ENCODE measurements at places on chromosomes 16 and 17. TPM values are rescaled to one million over a fixed set of nuclear protein-coding genes. Genes with fewer than 3 reads are reported as not detected.

DNA sequence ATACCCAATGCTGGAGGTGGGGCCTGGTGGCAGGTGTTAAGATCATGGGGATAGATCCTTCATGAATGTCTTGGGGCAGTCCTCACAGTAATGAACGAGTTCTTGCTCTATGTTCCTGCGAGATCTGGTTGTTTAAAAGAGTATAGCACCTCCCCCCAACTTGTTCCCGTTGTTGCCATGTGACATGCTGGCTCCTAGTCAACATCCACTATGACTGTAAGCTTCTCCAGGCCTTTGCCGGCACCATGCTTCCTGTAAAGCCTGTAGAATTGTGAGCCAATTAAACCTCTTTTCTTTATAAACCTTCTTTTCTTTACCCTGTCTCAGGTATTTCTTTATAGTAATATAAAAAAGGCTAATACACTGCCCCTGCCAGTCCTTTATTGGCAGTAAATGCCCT is 33.3 kb downstream of the RANBP10 start:
- no peaks in the 10 kb centered on the region for H3K27me3 ChIP-seq
- peaks cover 53% of the 10 kb centered on the region for H3K4me1 ChIP-seq
- peak; percentile 86 for DNase-seq
- H3K36me3 ChIP-seq, result no peaks in the 10 kb centered on the region
- no peak overlapping the region for H3K4me3 ChIP-seq
- peak overlapping the region; percentile 72 for H3K27ac ChIP-seq

DNA sequence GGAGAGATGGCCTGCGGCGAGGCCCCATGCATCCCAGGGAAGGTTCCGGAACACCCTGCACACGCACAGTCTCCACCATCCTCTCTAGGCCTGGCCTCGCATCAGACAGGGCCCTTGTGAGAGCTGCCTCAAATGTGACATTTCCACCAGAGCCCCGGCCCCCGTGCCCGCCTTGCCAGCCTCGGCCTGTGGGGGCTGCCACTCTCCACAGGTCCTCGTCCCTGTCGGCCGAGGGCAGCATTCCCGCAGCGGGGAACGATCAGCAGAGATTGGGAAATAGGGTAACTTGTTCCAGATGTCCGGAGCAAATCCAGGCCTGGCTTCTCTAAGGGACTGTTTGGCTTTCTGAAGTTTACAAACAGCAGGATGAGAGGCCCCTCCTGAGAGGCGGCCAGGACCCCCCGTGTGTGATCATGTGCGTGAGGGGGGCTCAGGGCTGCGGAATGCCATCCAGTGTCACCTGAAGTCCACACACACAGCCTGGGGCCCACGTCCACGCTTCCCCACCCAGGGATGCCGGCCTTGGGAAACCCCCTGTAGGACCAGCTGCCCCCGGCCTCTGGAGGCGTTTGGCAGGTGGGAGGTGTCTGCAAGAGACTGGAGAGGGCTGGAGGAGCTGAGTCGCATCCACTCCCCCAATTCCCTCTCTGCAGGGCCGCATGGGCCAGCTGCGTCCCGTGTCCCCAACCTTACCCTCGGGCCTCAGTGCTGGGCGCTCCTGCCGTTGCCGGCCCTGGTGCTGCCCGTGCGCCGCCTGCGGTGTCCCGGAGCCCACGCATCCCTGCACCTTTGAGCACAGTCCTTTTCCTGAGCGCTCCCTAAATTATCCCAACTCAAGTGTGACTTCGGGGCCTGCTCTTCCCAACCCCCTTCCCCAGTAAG is 70.4 kb downstream of the ZDHHC7 start:
- H3K4me3 ChIP-seq, result no peak overlapping the region
- no peak for DNase-seq
- no peaks in the 10 kb centered on the region for H3K36me3 ChIP-seq
- peaks cover 4% of the 10 kb centered on the region for H3K4me1 ChIP-seq

Gene TBC1D3
- 1.9 TPM for total RNA-seq

DNA sequence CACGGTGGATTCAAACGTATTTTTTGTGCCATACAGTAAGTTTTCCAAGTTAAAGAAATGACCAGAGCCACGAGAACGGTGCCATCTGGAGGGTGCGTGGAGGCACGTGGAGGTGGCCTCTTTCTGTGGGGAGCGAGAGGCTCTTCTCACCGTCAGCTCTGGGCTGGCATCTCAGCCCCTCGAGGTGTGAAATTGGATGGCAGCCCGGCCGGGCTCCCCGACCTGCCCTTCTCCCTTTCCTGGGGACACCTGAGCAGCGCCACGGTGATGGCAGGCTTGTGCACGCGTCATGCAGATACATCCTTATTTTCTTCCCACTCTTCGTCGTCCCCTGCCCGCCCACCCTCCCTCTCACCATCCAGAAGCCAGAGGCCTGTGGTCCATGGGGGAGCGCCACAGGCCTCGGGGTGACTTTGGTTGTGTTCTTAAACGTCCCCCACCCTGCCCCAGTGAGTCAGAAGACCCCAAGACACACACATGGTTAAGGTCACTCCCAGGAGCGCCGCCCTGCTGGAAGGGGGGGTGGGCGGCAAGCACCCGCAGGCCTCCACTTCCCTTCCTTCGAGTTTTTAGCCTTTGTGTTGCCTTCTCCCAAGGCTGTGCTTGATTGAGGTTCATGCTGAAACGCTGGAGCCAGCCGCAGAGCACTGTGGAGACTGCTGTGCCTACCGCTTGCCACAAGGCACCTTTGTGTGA is 109.4 kb downstream of the BANP start:
- H3K4me1 ChIP-seq, result no peaks in the 10 kb centered on the region
- no peak overlapping the region for H3K4me3 ChIP-seq
- H3K36me3 ChIP-seq, result no peaks in the 10 kb centered on the region
- DNase-seq, result no peak

DNA sequence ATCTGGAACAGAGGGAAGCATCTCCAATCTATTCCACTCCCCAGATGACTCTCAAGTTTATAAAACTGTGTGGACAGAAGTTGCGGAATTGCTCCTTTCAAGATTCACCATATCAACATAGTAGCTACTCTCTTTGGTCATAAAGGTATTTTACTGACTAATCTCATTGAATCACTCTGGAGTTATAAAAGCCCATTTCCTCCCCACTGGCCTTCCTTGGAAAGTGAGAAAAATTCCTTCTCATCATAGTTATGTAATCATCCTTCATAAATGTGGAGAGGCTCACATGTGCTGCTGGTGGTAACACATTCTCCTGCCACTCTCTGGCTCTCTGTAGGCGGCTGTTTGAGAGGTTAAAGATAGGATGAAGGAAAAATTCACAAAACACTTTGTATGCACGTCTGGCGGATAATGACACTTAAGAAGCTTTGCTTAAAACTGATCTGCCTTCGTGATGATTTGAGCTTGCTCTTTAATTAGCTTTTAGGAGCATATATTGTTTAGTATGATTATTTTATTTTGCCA is 1034.0 kb upstream of the EEF2KMT start:
- H3K36me3 ChIP-seq, result no peaks in the 10 kb centered on the region
- H3K27me3 ChIP-seq, result no peaks in the 10 kb centered on the region
- no peak for DNase-seq
- H3K27ac ChIP-seq, result no peak overlapping the region
- H3K4me3 ChIP-seq, result no peak overlapping the region

DNA sequence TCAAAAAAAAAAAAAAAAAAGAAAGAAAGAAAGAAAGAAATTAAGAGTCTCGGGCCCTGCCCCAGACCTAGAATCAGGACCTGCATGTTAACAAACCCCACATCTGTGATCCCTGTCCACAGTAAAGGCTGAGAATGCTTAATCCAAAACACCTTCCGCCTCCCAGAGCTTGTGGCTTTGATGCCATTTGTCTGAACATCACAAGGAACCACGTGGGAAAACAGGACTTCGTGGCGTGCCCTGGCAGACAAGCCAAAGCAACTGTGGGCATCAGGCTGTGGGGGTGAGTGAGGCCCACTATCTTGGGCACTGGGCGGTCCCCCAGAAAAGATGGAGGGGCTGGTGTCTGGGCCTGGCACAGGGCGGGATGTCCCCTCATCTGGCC is 173.4 kb upstream of the CIBAR2 start:
- H3K27me3 ChIP-seq, result no peaks in the 10 kb centered on the region
- no peak overlapping the region for H3K27ac ChIP-seq
- H3K36me3 ChIP-seq, result no peaks in the 10 kb centered on the region
- no peaks in the 10 kb centered on the region for H3K4me1 ChIP-seq

Gene SLC47A1
- 0.90 TPM for total RNA-seq

Gene POLR3E
- 42.8 TPM for total RNA-seq

DNA sequence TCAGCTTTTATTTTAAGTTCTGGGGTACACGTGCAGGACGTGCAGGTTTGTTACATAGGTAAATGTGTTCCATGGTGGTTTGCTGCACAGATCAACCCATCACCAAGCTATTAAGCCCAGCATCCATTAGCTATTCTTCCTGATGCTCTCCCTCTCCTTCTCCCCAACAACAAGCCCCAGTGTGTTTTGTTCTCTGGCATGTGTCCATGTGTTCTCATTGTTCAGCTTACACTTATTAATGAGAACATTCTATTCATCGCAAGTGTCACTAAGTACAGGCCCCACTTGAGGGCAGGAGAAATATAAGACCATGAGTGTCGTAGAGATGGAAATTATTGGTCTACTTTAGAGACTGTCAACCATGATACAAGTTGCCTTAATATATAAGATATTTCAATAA is 615.1 kb downstream of the CDH8 start:
- no peak overlapping the region for H3K27ac ChIP-seq
- H3K4me1 ChIP-seq, result no peaks in the 10 kb centered on the region
- no peak for DNase-seq
- no peaks in the 10 kb centered on the region for H3K36me3 ChIP-seq
- H3K4me3 ChIP-seq, result no peak overlapping the region

Gene CTF1
- total RNA-seq, result 1.5 TPM

DNA sequence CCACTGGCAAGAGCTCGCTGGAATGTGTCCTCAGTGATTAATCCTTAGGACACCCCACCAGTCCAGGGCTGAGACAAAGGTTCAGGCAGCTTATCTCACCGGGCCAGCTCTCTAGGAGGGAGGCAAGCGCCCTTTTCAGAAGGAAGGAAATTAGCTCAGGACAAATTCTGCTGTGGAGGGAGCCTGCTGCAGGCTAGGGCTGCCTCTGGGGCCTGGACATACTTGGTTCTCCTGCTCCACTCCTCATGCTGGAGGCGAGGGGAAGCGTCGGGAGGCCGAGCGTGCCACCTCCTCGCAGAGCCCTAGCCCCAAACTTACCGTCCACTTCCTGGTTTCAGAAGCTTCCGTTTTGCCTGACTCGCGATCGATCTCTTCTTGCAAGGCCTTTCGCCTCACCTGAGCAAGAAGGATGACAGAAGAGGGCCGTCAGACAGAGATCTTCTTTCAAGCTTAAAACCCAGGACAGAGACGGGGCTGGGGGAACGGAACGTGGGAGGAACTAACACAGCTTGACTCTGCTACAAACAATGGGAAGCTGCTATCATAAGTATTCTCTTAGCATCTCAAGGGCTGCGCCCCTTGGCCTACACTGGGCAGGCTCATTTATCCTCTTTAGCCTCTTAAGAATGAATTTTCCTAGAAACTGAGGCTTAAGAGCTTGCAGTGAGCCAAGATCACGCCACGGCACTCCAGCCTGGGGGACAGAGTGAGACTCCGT is 7.7 kb downstream of the KNOP1 start:
- peak overlapping the region; percentile 25 for H3K27ac ChIP-seq
- no peaks in the 10 kb centered on the region for H3K27me3 ChIP-seq
- H3K4me3 ChIP-seq, result no peak overlapping the region
- peaks cover 11% of the 10 kb centered on the region for H3K36me3 ChIP-seq
- H3K4me1 ChIP-seq, result peaks cover 2% of the 10 kb centered on the region
- DNase-seq, result peak; percentile 40

Gene CNGB1
- not detected for total RNA-seq

- no peak for DNase-seq
- H3K27ac ChIP-seq, result no peak overlapping the region
- H3K27me3 ChIP-seq, result no peaks in the 10 kb centered on the region
- H3K4me3 ChIP-seq, result no peak overlapping the region
- peaks cover 11% of the 10 kb centered on the region for H3K4me1 ChIP-seq
Observed at GRCh38 chr17:18028114-18028951, 10.6 kb downstream of the ATPAF2 start.

- no peaks in the 10 kb centered on the region for H3K4me1 ChIP-seq
- no peaks in the 10 kb centered on the region for H3K27me3 ChIP-seq
- no peaks in the 10 kb centered on the region for H3K36me3 ChIP-seq
- H3K27ac ChIP-seq, result no peak overlapping the region
- H3K4me3 ChIP-seq, result no peak overlapping the region
- no peak for DNase-seq
Observed at GRCh38 chr17:71145486-71145885, 975.3 kb upstream of the SOX9 start.

DNA sequence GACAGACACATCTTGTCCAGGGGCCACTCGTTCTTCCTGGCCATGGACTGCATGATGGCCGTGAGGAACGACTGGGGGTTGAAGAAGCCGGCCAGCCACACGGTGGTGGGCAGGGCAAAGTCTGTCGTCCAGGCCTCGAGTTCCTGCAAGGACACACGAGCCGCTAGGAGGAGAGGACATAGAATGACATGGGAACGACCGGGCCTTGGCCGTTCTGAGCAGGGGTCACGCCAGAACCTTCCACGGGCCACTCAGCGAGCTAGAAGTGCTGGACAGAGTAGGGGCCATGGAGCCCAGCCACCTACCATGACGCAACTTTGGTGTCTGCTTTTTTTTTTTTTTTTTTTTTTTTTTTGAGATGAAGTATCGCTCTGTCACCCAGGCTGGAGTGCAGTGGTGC is 47.0 kb downstream of the PGS1 start:
- no peak overlapping the region for H3K27ac ChIP-seq
- peaks cover 14% of the 10 kb centered on the region for H3K36me3 ChIP-seq
- no peak for DNase-seq
- no peaks in the 10 kb centered on the region for H3K27me3 ChIP-seq
- H3K4me3 ChIP-seq, result no peak overlapping the region

GRCh38 chr17:11551442-11551841 is 46.8 kb upstream of the DNAH9 start:
- DNase-seq, result no peak
- no peaks in the 10 kb centered on the region for H3K4me1 ChIP-seq
- H3K4me3 ChIP-seq, result no peak overlapping the region
- no peaks in the 10 kb centered on the region for H3K36me3 ChIP-seq
- H3K27ac ChIP-seq, result no peak overlapping the region

GRCh38 chr16:51898872-51899271 is 648.1 kb downstream of the TOX3 start:
- no peak overlapping the region for H3K27ac ChIP-seq
- H3K27me3 ChIP-seq, result no peaks in the 10 kb centered on the region
- H3K4me1 ChIP-seq, result no peaks in the 10 kb centered on the region
- no peak for DNase-seq
- H3K4me3 ChIP-seq, result no peak overlapping the region

Gene GNGT2
- 3.7 TPM for total RNA-seq

Gene KRTAP4-11
- total RNA-seq, result not detected

GRCh38 chr17:41975099-41976083 is 8.8 kb downstream of the CNP start:
- no peak for DNase-seq
- H3K27ac ChIP-seq, result no peak overlapping the region

GRCh38 chr16:87063543-87063942 is 253.6 kb downstream of the C16orf95 start:
- peak overlapping the region; percentile 93 for H3K4me3 ChIP-seq
- peaks cover 49% of the 10 kb centered on the region for H3K4me1 ChIP-seq
- peak overlapping the region; percentile 92 for H3K27ac ChIP-seq
- H3K27me3 ChIP-seq, result no peaks in the 10 kb centered on the region

- DNase-seq, result peak; percentile 87
- H3K27ac ChIP-seq, result no peak overlapping the region
- no peaks in the 10 kb centered on the region for H3K36me3 ChIP-seq
- no peak overlapping the region for H3K4me3 ChIP-seq
- H3K27me3 ChIP-seq, result no peaks in the 10 kb centered on the region
Observed at GRCh38 chr17:20992987-20993862, 49.6 kb downstream of the USP22 start.

Measured in endothelial cell of umbilical vein (primary cell).